ENCODE measurements at places on chromosomes 6 and 20.

GRCh38 chr6:33630014-33630413, 8.9 kb downstream of the ITPR3 start:
- no peak for DNase-seq

- no peak for DNase-seq
These were observed 17.7 kb downstream of the RAB22A start for GRCh38 chr20:58327211-58327610.

DNA sequence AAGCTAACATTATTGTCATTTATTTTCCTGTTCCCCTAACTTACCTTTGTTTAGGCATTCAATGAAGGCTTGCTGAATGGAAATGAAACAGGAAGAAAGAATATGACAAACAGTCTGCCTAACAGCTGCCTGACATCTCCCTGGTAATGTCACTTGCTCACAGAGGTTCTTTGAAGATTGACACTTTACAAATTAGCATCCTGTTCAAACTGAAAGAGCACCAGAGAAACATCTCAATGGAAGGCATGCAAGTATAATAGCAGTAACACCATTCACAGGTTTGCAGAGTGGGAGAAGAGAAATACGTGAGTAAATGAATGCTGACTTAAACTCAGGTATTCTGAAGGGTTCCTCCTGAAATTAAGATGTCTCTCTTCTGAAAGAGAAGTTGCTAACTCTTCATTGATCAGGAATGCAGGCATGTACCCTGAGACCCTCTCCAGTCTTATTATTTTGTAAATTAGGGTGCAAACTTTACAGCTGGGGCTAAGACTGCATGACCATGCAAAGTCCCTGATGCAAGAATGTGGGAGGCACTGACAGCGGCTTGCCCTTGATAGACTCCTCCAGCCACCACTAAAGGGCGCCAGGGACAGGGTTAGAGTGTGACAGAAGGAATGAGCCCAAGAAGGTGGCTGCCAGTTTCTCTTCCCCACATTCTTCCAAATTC, 1.3 kb upstream of the SMLR1 start:
- no peak for DNase-seq

DNA sequence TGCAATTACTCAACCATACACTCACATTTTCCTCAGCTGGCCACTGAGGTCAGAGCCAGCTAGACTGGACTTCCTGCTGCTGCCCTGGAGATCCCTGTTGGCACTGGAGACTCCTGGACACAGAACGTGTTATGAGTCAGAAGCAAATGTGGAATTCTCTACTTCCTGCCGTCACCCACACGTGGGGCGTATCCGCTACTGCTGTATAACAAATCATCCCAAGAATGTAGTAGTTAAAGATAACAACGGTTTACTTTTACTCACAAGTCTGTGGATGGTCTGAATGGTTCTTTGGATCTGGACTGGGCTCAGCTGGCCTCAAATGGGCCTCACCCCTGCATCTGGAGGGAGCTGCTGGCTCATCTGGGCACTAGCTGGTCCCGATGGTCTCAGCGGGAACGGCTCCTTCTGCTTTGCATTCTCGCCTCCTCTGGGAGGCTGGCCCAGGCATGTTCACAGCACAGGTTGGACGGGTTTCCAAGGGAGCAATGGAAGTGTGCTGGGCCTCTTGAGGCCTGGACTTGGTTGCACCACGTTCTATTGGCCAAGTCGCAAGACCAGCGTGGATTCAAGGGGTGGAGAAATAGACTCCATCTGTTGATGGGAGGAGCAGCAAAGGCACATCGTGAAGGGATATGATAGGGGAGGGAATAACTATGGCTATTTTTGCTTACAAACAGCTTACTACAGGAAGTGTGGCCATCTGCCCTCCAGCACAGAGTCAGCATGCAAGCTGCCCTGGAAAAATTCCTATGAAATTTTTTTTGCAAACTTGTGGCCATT, 118.5 kb downstream of the SNX5 start:
- no peak for DNase-seq

GRCh38 chr20:9439806-9440205, 74.6 kb upstream of the LAMP5 start:
- DNase-seq: no peak

DNA sequence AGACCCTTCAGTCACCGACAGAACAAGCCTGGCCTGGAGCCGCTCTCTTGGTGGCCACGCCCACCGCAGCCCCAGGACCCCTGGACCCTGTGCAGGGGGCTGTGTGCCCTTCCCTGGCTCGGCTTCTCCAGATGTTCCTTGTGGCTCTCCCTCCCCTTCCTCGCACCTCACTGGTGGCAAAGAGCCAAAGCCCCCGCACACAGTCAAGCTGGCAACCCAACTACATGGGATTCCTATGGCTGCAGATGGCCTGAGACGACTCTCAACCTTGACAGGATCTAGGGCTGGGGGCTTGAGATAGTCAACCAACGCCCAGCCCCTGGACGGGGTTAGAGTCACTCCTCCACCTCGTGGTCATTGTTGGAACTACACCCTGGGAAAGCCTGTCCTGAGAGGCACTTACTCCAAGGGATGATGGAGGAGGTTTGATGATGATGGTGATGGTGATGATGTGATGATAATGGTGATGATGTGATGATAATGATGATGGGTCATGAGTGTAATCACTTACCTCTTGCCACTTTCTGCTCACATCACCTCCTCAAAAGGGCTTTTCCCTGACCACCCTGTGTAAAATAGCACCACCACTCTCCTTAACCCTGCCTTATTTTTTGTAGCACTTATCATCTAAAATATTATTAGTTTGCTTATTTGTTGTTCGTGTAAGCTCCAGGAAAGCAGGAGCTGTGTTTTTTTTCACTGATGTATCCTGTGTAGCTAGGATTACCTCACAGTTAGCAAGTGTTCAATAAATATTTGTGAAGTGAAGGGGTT, 278.4 kb downstream of the LRFN2 start:
- DNase-seq: peak; percentile 92

- no peak for DNase-seq
These were observed 7.4 kb upstream of the CD24 start for GRCh38 chr6:106981926-106982325.

- DNase-seq: no peak
These were observed 4.6 kb downstream of the C6orf58 start for GRCh38 chr6:127581576-127581975.

DNA sequence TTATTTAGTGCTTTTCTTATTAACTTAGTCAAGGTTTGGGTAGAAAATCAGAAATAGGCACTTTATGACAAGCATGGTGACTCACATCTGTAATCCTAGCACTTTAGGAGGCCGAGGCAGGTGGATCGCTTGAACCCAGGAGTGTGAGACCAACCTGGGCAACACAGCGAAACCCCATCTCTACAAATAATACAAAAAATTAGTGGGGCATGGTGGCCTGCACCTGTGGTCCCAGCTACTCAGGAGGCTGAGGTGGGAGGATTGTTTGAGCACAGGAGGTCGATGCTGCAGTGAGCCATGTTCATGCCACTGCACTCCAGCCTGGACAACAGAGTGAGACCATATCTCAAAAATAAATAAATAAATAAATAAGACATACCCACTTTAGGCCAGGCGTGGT, 51.3 kb upstream of the THEMIS start:
- no peak for DNase-seq

DNA sequence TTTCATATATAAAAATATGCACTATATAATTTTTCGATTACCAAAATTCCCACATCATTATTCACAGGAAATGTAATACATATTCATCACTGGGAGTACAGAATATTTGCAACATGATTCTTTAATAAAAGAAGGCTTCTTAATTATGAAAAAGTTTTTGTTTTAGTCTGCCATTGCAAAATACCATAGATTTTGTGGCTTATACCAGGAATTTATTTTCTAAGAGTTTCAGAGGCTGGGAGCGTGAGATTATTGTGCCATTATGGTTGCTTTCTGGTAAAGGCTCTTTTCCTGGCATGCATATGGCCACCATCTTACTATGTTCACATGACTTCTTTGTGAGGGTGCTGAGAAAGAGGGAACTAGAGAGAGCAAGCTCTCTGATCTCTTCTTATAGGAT, 306.9 kb upstream of the ADGRB3 start:
- no peak for DNase-seq

DNA sequence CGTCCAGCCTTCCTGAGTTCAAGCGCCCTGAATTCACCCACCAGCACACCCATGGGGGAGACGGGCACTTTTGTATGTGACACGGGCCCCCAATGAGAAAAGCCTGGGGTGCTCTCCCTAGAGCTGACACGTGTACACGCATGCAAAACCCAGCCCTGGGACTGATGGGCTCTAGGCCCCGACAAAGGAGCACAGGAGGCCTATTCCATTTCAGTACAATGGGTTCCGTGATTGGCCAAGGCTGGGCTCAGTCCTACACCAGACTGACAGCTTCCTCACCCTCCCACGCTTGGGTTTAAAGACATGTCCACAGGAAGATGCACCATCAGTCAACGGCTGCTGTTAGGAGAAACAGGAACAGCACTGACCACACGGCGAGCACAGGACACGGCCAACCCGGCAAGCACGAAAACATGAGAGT, 8.8 kb downstream of the ZBTB46 start:
- DNase-seq: no peak

- no peak for DNase-seq
These were observed 34.9 kb downstream of the ELOVL5 start for GRCh38 chr6:53313784-53314400.

DNA sequence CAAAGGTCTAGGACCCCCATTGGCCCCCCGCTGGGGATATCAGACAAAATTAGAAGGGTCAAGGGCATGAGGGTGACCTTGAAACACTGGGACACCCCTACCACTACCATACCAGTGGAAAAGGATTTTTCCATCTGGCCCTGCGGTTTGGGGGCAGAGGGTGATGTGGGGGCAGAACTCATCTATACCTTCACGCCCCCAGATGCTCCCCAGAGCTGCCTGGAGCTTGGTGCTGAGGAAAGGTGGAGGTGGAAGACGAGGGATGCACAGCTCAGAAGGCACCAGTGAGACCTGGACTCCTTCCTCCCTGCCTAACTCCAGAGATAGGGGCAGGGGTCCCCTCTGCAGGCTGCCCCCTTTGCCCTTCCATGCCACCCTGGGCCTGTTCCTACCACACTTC, 1.1 kb downstream of the COX4I2 start:
- DNase-seq: no peak

DNA sequence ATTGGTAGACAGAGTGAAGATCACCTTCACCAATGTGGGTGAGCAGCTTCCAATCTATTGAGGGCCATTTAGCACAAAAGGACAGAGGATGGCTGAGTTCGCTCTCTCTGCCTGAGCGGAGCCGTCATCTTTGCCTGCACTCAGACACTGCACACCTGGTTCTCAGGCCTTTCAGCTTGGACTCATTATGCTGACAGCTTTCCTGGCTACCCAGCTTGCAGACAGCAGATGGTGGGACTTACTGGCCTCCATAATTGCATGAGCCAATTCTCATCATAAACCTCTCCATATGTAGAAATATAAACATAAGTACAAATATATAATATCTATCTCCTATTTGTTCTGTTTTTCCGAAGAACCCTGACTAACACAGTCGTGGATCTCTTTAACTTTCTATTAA, 13.7 kb downstream of the TBXT start:
- DNase-seq: no peak

GRCh38 chr6:48744948-48745347, 634.0 kb upstream of the PTCHD4 start:
- no peak for DNase-seq

DNA sequence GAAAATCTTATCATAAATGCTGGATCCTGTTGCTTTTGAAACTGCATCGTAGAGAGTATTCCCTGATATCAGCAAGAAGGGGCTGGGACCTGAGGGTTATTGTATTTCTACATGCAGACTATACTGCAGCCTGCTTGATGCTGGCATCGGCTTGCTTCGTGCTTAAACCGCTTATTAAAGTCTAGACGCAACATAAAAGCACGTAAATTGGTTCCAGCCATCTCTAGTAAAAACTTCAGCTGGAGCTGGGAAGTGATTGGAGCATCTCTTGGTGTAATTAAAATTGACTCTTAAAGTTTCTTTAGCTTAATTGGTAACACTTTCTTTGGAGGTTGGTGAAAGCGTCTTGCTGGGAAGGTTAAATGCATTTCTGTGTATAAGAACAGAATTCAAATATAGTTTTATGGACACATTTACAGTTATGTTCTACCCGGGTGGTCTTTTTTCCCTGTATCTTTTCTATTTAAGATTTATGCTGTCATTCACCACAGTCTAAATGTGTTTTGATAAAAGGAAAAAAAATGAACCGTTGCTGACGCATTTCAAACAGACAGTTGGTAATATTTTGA, 139.0 kb upstream of the JAG1 start:
- no peak for DNase-seq

DNA sequence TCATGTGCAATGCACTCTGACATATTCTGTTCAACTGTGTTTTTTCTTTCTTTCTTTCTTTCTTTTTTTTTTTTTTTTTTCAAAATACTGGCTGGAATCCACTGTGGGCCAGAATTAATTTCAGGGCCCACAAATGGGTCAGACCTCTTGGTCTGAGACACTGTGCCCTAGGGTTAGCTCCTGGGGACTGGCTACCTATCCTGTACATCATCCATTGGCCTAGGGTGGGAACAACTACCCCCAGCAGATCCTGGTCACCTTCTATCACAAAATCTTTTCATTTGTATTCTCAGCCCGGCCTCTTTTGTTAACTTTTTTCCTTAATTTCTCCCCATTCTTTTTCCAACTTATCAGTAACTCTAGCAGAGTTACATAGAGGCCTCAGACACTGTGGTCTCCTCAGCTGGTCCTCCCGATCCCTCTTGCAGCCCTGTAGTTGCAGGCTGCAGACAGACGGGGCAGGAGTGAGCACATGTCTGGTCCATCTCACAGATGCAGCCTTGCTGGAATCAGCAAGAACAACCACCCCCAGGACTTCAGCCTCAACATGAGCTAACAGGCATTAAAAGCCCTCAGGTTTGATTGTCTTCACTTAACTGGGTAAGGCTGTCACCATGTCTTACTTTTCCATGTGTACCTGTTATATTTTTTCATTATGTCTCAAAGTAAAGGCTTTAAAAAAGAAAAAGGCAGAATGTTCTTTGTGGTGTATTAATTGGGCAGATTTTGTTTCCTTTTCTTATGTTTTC, 41.3 kb downstream of the TXLNB start:
- peak; percentile 61 for DNase-seq
